ENCODE measurements at places on chromosomes 7 and 10.

DNA sequence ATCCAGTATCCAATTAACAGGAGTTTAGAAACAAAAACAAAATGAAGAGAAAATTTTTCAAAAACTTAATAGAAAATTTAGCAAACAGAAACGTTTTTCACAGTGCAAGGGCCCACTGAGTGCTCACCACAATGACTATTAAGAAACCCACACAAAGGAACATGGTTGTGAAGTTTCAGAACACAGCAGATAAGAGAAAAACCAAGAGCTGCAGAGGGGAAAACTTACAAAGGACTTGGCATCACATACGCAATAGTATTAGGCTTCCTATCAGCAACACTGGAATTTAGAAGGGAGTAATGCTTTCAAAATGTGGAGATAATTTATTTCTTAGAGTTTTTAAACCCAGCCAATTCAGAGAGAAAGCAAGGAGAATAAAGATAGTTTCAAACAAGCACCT is 1.7 kb upstream of the C7orf25 start:
- no peak for DNase-seq

DNA sequence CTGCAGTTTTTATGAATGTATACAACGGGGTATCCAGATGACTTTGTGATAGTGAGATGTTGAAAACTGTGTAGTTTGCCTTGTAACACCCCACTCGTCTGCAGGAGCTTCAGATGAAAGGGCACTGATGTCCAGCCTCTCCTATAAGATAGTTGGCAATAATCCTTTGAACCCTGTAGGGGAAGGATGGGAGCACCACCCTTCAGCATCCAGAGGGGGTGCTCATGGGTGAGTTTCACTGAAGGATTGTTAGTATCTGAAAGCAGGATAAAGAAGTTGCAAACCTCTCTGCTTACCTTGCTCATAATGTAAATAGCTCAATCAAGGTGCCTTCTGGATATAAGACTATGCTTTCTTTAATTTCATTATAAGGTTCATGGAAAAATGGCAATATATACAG is 201.5 kb downstream of the TMEM178B start:
- no peak for DNase-seq

- no peak for DNase-seq
Observed at GRCh38 chr10:89384474-89385340, 6.9 kb downstream of the IFIT1B start.

GRCh38 chr10:6221971-6222751 is 19.4 kb downstream of the PFKFB3 start:
- DNase-seq, result no peak

GRCh38 chr10:79058899-79059841 is 9.6 kb upstream of the ZMIZ1 start:
- DNase-seq, result no peak

GRCh38 chr7:111568419-111568818 is 6.1 kb upstream of the IMMP2L start:
- DNase-seq, result no peak
